ENCODE measurements at places on chromosomes 6 and 20.
A peak's percentile ranks its signal among the peaks of the same experiment; 100 is the strongest.

DNA sequence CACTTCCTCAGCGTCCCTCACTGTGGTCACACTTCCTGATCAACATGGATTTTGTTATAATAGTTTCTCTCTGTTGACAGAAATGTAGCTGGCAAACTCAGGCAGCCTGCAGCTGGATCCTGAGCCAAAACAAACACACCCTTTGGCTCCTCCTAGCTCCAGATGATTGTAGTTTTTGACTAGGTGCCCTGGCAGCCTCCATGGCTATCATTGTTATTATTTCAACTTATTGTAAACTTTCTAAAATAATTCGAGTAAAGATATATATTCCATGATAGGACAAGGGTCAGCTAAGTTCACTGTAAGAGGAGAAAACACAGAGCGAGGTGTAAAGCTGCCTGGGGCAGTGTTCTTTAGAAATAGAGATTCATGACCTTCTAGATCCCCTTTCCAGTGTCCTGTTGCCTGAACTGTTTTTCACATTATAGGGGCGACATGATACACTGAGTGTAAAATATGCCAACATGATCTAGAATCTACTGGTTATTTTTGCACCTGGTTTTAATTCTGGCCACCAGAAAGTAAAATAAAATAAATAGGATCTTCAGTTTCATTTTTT, 98.2 kb upstream of the HDGFL1 start:
- DNase-seq = no peak

DNA sequence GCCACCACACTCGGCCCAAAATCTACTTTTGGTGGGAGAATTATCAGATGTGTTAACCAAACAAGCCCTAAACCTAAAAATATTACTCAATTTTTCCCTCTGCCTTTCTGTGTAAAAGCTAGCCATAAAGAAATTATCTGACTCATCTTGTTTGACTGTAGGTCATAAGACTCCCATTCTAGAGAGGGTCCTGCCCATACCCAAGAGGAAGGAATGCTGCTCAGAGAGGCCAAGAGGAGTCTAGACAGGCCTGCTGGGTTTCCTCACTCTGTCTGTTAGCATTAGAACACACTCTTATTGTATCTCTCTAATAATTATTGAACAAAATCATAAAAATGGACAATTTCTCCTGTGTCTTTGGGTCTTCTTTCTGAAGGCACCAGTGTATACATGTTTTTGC, 26.1 kb downstream of the C6orf141 start:
- DNase-seq = no peak

DNA sequence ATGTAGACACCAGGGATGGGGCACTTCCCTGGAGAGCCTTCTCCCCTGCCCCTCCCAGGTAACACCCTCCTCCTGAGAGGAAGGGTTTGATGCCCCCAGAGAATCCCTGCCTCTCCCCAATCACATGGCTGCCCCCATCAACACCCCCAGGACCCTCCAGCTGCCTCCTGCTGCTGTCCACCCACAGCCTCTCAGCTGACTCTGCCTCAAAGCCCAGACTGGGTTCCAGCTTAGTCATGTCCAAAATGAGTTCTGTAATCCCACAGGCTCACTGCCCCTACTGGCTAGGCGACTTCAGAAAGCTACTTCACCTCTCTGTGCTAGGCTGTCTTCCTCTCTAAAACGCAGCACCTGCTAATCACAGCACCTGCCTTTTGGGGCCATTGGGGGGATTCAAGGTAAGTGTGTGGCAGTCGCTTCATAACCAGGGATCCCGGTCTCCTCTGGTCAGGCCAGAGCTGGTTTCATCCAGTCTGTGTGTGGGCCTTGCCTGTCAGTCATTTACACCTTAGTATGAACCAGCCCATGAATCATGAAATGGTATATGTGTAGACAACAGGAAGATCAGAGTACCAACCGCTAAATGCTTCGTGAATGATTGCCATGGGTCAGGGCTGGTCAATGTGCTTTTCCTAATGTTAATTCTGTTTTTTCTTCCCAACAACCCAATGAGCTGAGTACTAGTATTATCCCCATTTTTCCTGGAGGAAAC, 40.4 kb downstream of the TFEB start:
- DNase-seq = no peak

GRCh38 chr20:48381353-48382120, 446.3 kb downstream of the PREX1 start:
- no peak for DNase-seq

- no peak for DNase-seq
Measured at GRCh38 chr6:21494505-21494904, 99.0 kb upstream of the SOX4 start.

- no peak for DNase-seq
Measured at GRCh38 chr6:168555618-168556273, 114.8 kb downstream of the SMOC2 start.

- no peak for DNase-seq
Measured at GRCh38 chr6:10425176-10425974, 10.5 kb upstream of the TFAP2A start.

GRCh38 chr6:35262596-35262995, 3.1 kb downstream of the ZNF76 start:
- DNase-seq = no peak

- no peak for DNase-seq
Measured at GRCh38 chr20:37905671-37906613, 3.0 kb downstream of the VSTM2L start.

GRCh38 chr6:88174906-88175305, 8.8 kb upstream of the CNR1 start:
- no peak for DNase-seq

- no peak for DNase-seq
Measured at GRCh38 chr20:6566821-6567220, 200.7 kb upstream of the BMP2 start.

GRCh38 chr6:96631248-96631647, 68.3 kb downstream of the FHL5 start:
- no peak for DNase-seq

DNA sequence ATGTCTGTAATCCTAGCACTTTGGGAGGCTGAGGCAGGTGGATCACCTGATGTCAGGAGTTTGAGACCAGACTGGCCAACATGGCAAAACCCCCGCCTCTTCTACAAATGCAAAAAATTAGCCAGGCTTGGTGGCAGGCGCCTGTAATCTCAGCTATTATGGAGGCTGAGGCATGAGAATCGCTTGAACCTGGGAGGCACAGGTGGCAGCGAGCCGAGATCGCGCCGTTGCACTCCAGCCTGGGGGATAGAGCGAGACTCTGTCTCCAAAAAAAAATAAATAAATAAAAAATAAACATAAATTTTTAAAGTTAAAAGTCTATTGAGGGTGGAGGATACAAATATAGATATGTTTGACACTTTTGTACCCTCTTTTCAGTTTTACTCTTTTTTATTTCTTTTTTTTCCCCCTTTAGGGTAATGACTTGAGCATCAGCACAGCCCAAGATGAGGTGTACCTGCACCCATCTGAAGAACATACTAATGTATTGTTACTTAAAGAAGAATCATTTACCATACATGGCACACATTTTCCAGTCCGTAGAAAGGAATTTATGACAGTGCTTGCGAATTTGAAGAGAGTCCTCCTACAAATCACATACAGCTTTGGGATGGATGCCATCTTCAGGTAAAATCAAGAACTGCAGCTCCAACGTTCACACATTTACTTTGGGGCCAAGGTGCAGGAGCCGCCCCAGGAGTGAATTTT, 368.9 kb downstream of the LAMA2 start:
- peak; percentile 15 for DNase-seq

- DNase-seq = no peak
Measured at GRCh38 chr6:76771059-76771634, 692.1 kb downstream of the HTR1B start.

- DNase-seq = no peak
Measured at GRCh38 chr20:4470375-4470774, 251.3 kb upstream of the PRND start.

GRCh38 chr6:73471686-73472290, 10.3 kb downstream of the MTO1 start:
- no peak for DNase-seq

DNA sequence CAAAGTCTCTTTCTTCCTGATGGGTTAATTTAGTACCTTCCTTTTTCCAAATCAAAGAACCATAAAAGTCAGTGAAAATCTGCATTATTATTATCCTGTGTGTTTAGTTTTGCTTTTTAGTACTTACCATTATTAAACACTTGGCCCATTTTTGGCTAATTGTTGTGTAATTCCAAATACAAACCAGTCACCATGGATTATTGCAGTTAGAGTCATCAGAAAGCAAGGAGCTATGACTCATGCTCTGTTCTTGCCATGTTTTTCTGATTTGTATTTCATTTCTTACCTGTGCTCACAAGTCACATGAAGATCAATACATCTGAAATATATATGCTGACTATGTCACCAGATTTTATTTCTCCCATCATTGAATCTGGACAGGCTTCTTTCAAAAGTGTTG, 31.3 kb downstream of the SLC22A3 start:
- no peak for DNase-seq

DNA sequence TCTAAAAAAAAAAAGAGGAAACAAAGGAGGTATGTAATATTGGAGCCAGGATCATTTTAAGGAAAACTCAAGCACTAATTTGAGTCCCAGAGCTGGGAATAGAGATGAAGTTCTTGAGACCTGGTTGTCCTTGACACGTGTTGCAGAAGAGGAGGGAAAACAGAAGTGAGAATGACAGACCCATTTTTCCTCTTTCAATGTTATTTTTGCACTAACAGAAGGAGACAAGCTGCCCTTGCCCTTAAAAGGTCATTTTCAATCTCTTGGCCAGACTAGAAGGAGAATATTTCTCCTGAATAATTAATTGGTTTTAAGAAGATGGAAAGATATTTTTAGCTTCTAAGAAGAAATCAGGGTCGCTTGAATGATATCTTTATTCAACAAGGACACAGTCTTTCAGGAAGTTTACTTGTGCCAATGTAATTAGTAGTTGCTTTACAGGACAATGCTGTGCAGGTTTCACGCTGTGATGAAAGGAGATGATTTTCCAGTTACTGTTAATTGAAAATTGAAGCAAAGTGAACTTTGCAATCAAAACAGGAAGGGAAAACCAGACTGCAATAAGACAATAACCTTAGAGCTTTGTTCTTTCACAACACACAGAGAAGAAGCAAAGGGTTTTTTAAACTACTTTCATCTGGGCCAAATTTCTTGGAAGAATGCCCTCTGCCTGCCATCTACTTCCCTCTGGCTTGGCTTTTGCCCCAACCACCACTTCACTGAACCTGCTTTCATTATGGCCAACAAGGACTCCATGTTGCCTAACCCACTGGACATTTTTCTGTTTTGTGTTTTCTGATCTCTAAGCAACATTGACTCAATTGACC, 107.8 kb upstream of the SHLD1 start:
- DNase-seq = no peak

GRCh38 chr6:143128681-143129015, 68.0 kb downstream of the AIG1 start:
- DNase-seq = no peak

DNA sequence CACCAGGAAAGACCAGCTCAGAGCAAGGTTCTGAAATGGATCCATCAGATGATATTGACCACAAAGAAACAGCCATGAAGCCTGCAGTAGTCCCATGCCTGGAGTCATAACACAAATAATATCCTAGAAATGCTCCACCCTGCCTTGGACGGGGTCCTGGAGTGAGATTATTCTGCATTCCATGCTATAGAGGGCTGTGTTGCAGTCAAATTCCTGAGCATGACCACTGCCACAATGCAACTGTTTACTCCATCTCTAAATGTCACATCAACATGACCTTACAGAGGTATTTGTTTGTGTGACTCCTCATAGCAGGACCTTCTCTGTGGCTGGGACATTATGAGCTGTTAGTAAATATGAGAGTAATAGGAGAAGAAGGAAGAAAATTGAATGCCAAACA, 257.5 kb upstream of the TCF21 start:
- no peak for DNase-seq

- no peak for DNase-seq
Measured at GRCh38 chr20:13243826-13244376, 22.8 kb downstream of the ISM1 start.

GRCh38 chr20:63370618-63371187, 9.6 kb upstream of the CHRNA4 start:
- no peak for DNase-seq

- DNase-seq = no peak
Measured at GRCh38 chr20:32287231-32287638, 9.8 kb downstream of the KIF3B start.

GRCh38 chr20:60642541-60642940, 609.5 kb upstream of the CDH4 start:
- no peak for DNase-seq

DNA sequence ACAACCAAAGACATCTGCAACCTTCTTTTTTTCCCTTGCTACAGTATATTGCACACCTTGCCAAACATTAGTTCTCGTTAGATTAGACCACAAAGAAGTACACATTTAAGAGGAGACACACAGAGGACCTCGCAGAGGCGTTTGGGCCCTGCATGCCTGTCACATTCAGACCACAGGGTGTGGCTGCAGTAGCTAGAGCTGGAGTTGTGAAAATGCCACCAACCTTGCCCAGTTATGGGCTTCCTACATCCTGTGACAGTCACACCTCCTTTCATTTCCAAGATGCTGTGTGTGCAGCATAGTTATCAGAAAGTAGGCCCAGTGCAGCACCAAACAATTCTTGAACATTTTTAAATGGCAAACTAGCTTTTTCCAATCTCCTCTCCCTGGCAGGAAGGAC, 2.4 kb downstream of the SYNE1 start:
- no peak for DNase-seq

DNA sequence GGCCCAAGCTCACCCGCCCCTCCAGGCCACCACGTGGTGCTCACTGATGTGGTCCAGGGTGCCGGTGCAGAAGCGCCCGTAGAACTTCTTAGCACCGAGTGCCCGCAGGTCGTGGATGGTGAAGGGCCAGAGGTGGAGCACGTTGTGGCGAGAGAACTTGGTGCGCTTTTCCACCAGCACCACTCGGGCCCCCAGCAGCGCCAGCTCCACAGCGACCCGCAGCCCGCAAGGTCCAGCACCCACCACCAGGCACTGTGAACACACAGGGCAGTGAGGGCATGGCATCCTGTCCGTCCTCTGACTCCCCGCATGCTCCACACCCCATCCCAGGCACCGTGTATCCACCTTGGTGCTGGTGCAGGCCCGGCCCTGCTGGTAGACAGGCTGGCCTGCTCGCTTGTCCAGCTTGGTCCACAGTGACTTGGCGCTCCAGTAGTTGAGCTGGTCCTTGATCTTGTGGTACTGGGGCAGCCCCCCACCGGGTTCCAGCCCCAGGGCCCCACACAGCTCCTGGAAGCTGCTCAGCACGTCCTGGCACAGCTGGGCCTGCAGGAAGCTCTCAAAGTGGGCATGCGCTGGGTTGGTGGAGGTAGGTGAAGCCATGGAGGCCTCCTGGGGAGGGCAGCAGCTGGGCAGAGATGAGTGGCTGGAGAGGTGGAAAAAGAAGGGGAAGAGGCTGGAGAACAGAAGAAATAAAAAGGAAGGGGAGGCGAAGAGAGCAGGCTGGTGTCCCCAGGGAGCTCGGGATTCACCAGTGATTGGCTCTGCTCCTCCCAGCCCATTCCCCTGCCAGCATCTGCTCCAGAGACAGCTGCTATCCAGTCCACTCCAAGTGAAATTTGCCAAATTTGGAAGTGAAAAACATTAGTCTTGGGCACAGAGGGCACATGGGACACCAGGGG, 1.7 kb downstream of the MICAL1 start:
- no peak for DNase-seq

GRCh38 chr20:49831022-49831769, 18.6 kb downstream of the SLC9A8 start:
- DNase-seq = no peak

Measured in activated T-cell treated with anti-CD3 and anti-CD28 coated beads for 1 hour (primary cell).